ENCODE measurements at places on chromosomes 2 and 18.

GRCh38 chr18:28127763-28128658 lies 48.9 kb downstream of the CDH2 start:
- H3K4me1 ChIP-seq = no peaks in the 10 kb centered on the region
- no peaks in the 10 kb centered on the region for H3K27me3 ChIP-seq
- no peak for DNase-seq

DNA sequence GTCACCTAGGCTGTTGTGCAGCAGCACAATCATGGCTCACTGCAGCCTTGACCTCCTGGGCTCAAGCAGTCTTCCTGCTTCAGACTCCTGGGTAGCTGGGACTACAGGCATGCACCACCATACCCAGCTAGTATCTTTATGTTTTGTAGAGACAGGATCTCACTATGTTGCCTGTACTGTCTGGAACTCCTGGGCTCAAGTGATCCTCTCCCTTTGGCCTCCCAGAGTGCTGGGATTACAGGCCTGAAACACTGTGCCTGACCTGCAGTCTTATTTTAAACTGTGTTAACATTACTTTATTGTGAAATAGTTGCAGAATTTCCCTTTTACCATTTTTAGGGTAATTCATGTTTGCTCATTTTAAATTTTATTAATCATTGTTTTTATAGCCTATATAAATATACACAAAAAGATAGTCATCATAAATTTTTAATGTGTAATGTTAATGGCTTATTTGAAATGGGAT lies 24.6 kb downstream of the EML4 start:
- H3K36me3 ChIP-seq = peaks cover 9% of the 10 kb centered on the region
- H3K27ac ChIP-seq = peak overlapping the region; percentile 52
- no peaks in the 10 kb centered on the region for H3K27me3 ChIP-seq

DNA sequence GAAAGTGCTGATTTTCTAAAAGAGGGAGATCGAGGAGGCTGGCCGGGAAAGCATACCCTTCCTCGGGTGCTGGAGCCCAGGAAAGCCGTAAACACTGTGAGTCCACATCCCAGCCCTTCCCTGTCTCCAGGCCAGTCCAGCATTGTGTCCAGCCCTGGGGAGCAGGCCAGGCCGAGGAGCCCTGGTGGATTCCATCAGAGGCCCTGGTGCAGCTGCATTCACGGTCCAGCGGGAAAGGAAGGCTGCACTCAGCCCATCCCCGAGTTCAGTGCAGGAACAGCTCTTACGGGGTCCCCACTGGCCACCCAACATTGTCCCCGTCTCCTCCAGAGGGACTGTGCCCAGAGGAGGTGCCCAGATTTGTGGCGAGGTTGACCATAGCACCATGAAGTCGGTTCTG lies 218.6 kb downstream of the KLHL29 start:
- H3K36me3 ChIP-seq = no peaks in the 10 kb centered on the region
- DNase-seq = no peak
- peaks cover 1% of the 10 kb centered on the region for H3K27me3 ChIP-seq
- H3K4me1 ChIP-seq = no peaks in the 10 kb centered on the region
- H3K27ac ChIP-seq = no peak overlapping the region

GRCh38 chr2:62465741-62466502 lies 40.1 kb downstream of the TMEM17 start:
- H3K4me3 ChIP-seq = no peak overlapping the region
- no peaks in the 10 kb centered on the region for H3K27me3 ChIP-seq
- no peak overlapping the region for H3K27ac ChIP-seq

DNA sequence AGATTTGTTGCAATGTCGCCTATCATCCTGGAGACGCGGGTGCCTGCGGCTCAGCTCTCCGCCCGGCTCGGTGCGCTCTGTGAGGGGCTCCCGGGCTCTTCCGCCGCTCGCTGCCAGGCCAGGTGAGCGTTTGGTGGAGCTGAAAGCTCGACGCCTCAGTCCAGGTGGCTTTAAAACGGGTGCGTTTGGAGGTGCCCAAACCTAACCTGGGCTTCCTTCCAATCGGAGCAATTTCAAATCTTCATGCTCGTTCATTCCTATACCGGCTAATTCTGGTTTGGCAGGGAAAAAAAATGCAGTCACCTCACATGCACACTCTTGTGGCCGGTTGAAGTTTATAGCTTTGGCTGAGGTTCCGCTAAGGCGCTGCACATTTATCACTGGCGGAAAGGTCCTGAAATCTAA lies at the start of gene SLC16A14:
TSS of gene SLC16A14 (minus strand) at position 274 of the 405 bp plus-strand sequence. CDS start 9,572 bp downstream, outside the sequence.
- peak within 1 kb of the TSS; percentile 92 for H3K4me3 ChIP-seq
- H3K4me1 ChIP-seq = peaks cover 19% of the 10 kb centered on the region
- H3K36me3 ChIP-seq = no peaks in the 10 kb centered on the region
- peak; percentile 42 for DNase-seq

DNA sequence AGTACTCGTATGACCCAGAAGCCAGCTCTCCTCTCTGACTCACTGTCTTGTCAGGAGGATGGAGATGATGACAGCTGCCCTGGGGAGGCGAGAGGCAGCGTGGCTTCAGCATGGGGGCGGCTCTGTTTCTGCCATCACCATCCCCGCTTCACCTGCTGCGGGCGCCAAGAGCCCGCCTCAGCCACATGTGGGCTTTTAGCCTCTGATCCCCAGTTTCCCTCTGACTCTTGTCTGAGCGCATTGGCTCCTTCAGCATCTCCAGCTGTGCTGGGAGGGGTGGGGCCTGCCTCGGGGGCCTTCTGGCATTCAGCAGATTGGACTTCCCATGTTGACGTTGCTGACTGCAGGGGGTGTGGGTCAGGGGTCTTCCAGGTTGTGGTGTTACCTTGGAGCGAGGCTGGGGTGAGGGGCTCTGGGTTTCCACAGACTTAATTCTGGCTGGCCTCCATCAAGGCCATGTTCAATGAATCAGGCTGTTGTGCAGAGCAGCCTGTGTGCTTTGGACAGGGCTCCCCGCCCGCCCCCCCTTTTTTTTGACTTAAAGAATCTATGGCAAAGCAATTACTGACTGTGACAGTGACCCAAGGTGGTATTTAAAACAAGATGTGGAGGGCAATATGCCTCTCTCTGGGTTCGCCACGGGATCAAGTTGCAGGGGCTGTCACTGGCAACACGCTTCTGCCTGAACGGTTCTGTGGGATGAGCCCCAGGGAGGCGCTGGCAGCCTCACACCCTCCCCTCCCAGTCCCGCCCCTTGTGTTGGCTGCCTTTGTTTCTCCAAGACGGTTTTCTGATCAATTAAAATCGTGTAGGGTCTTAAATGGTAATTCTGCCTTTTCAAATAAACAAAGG lies 228.3 kb downstream of the LDLRAD4 start:
- H3K27ac ChIP-seq = peak overlapping the region; percentile 10
- DNase-seq = peak; percentile 86
- no peaks in the 10 kb centered on the region for H3K27me3 ChIP-seq
- no peaks in the 10 kb centered on the region for H3K36me3 ChIP-seq
- no peak overlapping the region for H3K4me3 ChIP-seq
- peaks cover 24% of the 10 kb centered on the region for H3K4me1 ChIP-seq

DNA sequence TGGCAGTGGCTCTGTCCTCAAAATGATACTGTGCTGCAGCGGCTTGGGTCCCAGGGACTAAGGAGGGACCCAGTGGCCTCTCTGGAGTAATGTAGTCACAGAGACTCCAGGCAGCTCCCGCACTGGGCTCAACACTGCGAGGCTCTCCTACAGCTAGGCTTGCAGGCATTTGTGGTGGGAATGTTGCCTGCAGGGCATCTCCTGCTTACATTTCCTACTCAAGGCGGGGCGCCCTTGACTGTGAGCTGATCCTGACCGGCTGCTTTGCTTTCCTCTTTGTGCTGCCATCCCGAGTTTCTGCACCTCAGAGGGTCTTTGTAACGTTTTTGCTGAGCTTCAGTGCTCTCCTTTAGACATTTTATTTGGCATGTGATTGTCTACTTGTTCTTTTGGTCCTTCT lies 177.4 kb upstream of the FN1 start:
- peaks cover 6% of the 10 kb centered on the region for H3K27me3 ChIP-seq
- DNase-seq = no peak
- H3K4me3 ChIP-seq = no peak overlapping the region
- no peaks in the 10 kb centered on the region for H3K36me3 ChIP-seq
- H3K27ac ChIP-seq = no peak overlapping the region
- no peaks in the 10 kb centered on the region for H3K4me1 ChIP-seq

- DNase-seq = no peak
- peaks cover 9% of the 10 kb centered on the region for H3K27me3 ChIP-seq
- H3K4me1 ChIP-seq = peaks cover 23% of the 10 kb centered on the region
- no peaks in the 10 kb centered on the region for H3K36me3 ChIP-seq
Measured at GRCh38 chr2:38264396-38265221, 112.5 kb downstream of the ATL2 start.

DNA sequence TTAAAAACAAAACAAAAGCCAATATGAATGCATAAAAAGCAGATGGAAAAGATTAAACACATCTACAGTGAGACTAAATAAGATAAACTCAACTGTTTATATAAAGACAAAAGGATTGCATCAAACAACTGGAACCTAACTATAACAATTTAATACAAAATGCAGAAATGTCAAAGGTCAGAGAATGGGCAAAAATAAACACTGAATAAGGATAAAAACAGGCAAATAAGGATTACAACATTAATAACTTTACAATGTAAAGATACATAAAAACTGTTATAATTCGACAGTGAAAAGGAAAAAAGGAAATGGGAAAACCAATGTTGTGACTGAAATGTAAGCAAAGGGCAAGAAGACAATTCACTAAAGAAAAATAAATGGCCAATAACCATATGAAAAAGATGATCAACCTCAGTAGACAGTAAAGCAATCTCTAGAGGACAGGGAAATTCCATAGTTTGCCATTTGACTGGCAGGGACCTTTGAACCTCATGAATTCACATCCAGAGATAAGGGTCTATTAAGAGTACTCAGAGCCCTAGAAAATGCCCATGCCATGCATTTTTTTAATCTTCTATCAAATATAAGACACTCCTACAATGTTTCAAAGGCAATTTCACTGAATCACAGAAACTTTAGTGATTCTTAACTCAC lies 83.7 kb downstream of the TMEM131 start:
- no peaks in the 10 kb centered on the region for H3K27me3 ChIP-seq
- no peak overlapping the region for H3K4me3 ChIP-seq
- H3K27ac ChIP-seq = no peak overlapping the region
- no peak for DNase-seq
- peaks cover 18% of the 10 kb centered on the region for H3K36me3 ChIP-seq

DNA sequence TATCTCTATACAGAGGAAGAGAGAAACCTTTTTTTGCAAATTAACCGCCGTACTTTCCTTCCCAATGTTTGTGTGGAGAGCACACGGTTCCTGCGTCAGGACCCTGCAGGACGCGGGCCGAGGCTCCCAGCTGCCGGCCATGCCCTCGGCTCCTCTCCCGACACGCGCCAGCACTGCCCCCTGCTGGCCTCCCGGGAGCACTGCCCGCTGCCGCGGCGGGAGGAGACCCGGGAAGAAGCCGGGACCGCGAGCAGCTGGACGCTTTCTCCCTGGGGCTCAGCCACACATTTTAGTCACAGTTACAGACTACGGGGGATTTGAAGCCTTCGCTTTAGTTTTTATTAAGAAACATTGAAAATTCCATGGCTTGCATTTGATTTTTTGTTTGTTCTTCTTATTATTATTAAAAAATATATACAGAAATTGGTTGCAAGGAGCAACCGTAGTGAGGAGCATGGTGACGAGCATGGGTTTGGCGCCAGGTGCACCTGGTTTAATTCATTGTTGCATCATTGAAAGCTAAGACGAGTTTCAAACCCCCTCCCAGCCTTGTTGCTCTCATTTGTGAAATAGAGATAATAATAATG lies 401.2 kb downstream of the GALR1 start:
- DNase-seq = peak; percentile 60
- no peaks in the 10 kb centered on the region for H3K36me3 ChIP-seq

- H3K4me1 ChIP-seq = no peaks in the 10 kb centered on the region
- no peak overlapping the region for H3K27ac ChIP-seq
- H3K4me3 ChIP-seq = no peak overlapping the region
- peaks cover 7% of the 10 kb centered on the region for H3K27me3 ChIP-seq
- no peak for DNase-seq
Measured at GRCh38 chr2:43685357-43685756, 9.1 kb upstream of the C1GALT1C1L start.

GRCh38 chr2:105961599-105962146 lies 217.0 kb downstream of the NCK2 start:
- H3K27ac ChIP-seq = no peak overlapping the region
- H3K4me3 ChIP-seq = no peak overlapping the region

DNA sequence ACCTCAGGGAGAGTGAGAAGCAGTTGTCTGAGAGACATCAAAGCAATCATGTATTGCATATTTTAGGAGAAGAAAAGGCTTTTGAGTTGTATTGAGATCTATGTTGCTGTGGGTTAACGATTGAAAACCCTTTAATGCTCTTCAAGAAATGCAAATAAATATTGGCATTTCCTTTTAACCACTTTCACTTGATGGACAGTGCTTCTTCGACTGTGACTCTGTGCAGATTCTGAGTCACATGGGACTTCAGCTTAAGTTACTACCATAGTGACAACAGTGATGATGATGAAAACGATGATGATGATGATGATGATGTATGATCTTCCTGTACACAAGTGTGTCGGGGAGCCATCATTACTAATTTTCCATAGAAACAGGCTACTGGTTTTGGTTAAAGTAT lies 181.8 kb downstream of the AKAIN1 start:
- H3K27ac ChIP-seq = no peak overlapping the region
- no peak overlapping the region for H3K4me3 ChIP-seq
- no peaks in the 10 kb centered on the region for H3K27me3 ChIP-seq
- H3K36me3 ChIP-seq = no peaks in the 10 kb centered on the region

DNA sequence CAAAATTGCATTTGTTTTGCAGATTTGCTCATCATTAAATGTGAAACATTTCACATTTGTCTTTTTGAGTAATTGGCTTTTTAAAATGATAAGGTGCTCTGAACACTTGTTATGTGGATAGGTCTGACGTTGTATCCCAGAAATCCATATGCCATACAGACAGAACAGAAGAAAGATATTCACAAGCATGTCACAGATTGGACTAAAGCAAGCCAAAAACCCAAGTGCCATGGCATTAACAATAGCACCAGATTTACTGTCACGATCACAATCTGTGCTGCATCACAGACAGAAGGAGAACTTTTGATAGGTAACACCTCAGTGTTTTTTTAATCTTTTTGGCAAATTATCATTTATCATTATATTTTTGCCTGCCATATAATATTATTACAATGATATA lies 272.6 kb downstream of the ARHGAP15 start:
- H3K27me3 ChIP-seq = no peaks in the 10 kb centered on the region
- peaks cover 11% of the 10 kb centered on the region for H3K36me3 ChIP-seq
- H3K27ac ChIP-seq = no peak overlapping the region
- H3K4me3 ChIP-seq = no peak overlapping the region
- H3K4me1 ChIP-seq = peaks cover 50% of the 10 kb centered on the region

DNA sequence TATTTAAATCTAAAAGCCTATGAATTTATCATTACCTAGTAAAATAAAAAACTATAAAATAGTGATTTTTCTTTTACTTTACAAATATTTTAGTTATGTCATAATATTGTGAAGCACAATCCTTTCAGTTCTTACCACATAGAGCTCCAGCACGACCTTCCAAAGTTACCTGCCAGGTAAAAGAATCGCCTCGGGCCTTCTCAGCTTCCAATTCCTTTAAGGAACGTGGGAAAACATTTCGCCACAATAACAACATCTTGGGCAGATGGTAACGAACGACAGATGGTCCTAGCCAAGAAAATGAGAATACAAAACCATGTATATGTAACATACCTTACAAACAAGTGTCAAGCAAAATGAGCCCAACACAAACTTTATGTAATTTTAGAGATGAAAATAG lies 23.7 kb downstream of the HEATR5B start:
- H3K27me3 ChIP-seq = no peaks in the 10 kb centered on the region
- H3K4me1 ChIP-seq = no peaks in the 10 kb centered on the region
- no peak overlapping the region for H3K4me3 ChIP-seq
- H3K36me3 ChIP-seq = peaks cover 17% of the 10 kb centered on the region

GRCh38 chr2:118363604-118364003 lies 275.3 kb downstream of the INSIG2 start:
- peaks cover 19% of the 10 kb centered on the region for H3K27me3 ChIP-seq
- H3K4me3 ChIP-seq = no peak overlapping the region
- no peak for DNase-seq
- no peaks in the 10 kb centered on the region for H3K4me1 ChIP-seq
- no peak overlapping the region for H3K27ac ChIP-seq
- no peaks in the 10 kb centered on the region for H3K36me3 ChIP-seq

Measured in activated CD8-positive, alpha-beta T cell treated with anti-CD3 and anti-CD28 coated beads for 36 hours (primary cell).